ENCODE measurements at places on chromosomes 4 and X.
A peak's percentile ranks its signal among the peaks of the same experiment; 100 is the strongest.

DNA sequence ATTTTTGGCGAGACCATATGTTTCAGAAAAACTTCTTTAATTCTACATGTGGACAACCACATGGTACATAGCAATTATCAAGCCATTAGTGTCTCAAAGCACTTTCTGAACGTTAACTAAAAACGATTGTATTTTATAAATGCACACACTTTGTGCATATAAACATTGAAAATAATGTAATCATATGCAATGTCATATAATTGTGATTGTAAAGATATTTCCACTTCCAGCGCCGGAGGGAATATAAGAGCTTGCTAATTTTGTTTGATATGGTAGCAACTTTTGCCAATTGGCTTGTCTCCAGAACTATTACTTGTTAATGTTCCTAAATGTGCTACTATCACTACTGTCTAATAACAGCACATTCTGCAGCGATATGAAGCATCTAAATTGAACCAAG lies 162.3 kb upstream of the SMIM31 start:
- no peak for DNase-seq

DNA sequence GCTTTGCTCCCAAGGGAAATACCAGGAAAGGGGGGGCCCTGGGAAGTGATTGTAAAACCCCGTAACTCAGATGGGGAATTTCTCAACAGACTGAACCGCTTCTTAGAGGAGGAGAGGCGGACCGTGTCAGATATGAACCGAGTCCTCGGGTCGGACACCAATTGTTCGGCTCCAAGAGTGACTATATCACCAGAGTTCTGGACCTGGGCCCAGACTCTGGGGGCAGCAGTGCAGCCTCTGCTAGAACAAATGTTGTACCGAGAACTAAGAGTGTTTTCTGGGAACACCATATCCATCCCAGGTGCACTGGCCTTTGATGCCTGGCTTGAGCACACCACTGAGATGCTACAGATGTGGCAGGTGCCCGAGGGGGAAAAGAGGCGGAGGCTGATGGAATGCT lies 1.0 kb downstream of the PNMA3 start:
- no peak for DNase-seq

GRCh38 chr4:40192114-40193015 lies 4.5 kb upstream of the RHOH start:
- no peak for DNase-seq

DNA sequence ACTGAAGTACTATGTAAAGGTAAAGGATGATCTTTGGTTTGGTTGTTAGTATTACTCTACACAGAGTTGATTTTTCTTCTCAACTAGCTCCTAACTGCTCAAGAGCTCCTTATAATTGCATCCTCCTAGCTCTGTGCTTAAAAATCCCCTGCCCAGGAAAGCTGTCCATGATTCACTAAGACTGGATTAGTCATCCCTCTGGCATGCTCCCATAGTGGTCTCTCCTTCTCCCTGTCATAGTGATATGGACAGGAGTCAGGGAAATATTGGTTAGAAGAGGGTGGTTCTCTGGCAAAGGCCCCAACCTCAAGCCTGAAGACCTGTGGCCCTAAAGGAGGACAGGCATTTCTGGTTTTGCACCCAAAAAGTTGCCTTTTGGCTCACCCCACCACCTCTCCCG lies 242.3 kb upstream of the KCNIP4 start:
- peak; percentile 79 for DNase-seq

- DNase-seq = no peak
Observed at GRCh38 chrX:96619588-96619987, 65.1 kb upstream of the DIAPH2 start.
